GM23338 (cell line): ENCODE measurements at places on chromosomes 5 and 9. TPM values are rescaled to one million over a fixed set of nuclear protein-coding genes. Genes with fewer than 3 reads are reported as not detected.
A peak's percentile ranks its signal among the peaks of the same experiment; 100 is the strongest.

The COL5A1 gene
- total RNA-seq, result 12.3 and 13.1 TPM in 2 replicates

The IL13 gene
- total RNA-seq, result not detected in 2 replicates

- DNase-seq, result peak; percentile 2
These were observed 36.1 kb downstream of the TMC1 start for GRCh38 chr9:72557549-72557948.

DNA sequence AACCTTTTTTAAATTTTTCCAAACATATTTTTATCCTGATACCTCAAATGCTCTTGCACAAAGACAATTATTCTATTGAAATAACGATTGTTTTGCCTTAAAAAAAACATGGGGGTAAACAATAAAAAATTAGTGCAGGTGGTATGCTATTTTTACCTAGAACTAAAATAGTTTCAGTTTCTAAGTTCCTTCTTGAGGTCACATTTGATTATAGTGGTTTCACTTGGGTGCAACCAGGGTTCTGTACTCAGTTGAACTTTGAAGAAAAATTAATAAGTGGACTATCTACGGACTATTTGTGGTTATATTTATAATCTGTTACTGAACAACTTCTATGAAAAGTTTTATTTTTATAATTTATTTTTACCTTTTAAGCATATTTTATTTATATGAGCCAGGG, 387.1 kb upstream of the IZUMO3 start:
- DNase-seq, result no peak

GRCh38 chr5:43358726-43359125, 45.5 kb upstream of the HMGCS1 start:
- no peak for DNase-seq

The CNTNAP3 gene
- 8.3 and 11.4 TPM in 2 replicates for total RNA-seq
